ENCODE measurements at places on chromosomes 5 and 9. TPM values are rescaled to one million over a fixed set of nuclear protein-coding genes. Genes with fewer than 3 reads are reported as not detected.

SGCD gene
- 24.2 TPM for total RNA-seq

FOXD4L6 gene
- under 0.01 TPM for total RNA-seq

LOX gene
- total RNA-seq, result 77.0 TPM

SLC35D2 gene
- 8.1 TPM for total RNA-seq

CA9 gene
- total RNA-seq, result 0.98 TPM

ESM1 gene
- 3.0 TPM for total RNA-seq

TMC1 gene
- 0.68 TPM for total RNA-seq

NME5 gene
- total RNA-seq, result 2.1 TPM

OR1K1 gene
- total RNA-seq, result not detected

SPINK6 gene
- not detected for total RNA-seq

UNC13B gene
- 22.3 TPM for total RNA-seq

FAM78A gene
- 0.59 TPM for total RNA-seq
